Upper lobe of right lung (tissue), 1 donor: ENCODE measurements at places on chromosomes 7 and 10.

DNA sequence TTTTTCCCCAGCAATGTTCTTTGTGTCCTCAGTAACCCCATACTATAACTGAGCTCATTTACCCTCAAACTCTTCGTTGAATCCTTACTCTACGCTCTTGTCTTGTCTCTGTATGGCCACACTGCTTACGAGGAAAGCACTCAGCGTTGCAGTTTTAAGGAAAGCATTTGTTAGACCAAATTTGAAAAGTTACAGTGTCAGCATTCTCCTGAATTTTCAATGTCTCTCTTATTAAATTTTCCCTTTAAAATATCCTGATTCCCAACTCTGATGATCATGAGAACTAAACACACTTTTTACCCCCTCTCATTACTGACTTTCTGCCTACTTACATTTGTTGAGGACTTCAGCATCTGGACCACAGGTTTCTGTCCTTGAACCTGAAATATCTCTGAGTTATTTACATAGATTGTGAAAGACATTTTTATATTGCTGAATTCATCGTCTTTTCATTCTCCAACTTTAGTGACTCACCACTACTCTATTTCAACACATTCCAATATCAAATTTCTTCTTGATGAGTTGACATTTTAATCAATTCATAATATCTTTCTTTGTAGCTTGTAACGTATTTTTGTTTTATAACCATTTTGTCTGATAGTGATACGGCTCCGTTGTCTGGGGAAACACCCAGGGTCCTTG is 19.8 kb upstream of the VWDE start:
- no peak for DNase-seq

- peak; percentile 55 for DNase-seq
Measured at GRCh38 chr7:100573691-100574361, at the start of gene SAP25. SAP25 (minus strand) TSS chr7:100573900; CDS start chr7:100573742, 158 bp downstream.

GRCh38 chr7:110448918-110449317 is 642.0 kb upstream of the LRRN3 start:
- no peak for DNase-seq

DNA sequence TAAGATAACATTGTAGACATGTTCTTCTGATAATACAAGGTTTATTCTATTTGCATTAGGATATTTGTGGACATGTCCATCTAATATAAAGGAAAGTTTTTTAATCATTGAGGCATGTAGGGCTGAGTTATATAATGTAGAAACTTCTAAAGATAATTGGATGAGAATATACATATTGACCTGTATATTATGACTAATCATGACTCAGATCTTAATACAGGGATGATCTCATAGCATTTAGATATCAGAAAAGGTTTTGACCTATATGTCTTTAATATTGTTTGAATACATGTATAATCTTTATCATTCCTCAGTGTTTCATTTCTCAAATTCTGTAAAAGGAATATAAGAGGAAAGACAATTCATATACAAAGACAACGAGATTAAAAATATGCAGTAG is 39.2 kb downstream of the CD36 start:
- no peak for DNase-seq

DNA sequence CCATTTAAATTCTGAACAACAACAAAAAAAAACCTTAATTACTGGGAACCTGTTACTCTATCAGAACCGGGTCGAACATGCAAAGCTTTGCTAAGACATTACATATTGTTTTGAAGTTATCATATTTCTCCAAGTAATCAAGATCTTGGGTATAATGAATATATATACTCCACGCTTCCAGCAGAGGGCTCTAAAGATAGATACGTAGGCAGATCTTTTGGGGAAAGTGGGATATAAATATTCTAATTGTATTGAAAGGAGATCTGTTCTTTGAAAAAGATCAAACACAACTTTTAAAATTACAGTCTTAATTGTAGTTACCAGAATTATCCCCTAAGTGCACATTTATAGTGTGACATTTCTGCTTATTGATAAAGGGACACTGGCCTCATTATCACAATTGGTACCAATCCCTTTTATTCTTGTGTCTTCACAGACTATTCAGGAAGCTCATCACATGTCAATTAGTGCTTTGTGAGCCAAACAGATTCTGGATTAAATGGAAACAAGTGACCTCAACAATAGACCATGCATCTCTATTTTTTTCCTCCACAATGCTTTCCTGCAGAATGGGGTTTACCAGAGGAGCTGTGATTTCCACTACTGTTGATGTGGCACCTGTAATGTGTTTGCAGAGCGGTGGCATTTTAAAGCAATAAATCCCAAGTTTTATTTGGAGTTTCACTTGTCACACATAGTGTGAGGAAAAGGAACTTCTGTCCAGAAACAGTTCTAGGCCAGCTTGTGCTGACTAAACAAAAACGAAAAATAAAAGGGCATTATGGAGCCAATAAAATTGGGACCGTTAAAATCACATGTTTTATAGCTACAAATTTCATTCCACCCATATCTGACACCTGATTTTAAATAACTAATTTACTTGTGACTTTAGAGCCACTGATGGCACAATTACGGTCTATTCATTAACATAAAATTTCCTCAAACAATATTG is 122.4 kb downstream of the CTTNBP2 start:
- no peak for DNase-seq

GRCh38 chr10:50501924-50502452 is 121.8 kb downstream of the SGMS1 start:
- DNase-seq = no peak

- DNase-seq = peak; percentile 77
Measured at GRCh38 chr10:44386546-44387052, 1.7 kb upstream of the CXCL12 start.

DNA sequence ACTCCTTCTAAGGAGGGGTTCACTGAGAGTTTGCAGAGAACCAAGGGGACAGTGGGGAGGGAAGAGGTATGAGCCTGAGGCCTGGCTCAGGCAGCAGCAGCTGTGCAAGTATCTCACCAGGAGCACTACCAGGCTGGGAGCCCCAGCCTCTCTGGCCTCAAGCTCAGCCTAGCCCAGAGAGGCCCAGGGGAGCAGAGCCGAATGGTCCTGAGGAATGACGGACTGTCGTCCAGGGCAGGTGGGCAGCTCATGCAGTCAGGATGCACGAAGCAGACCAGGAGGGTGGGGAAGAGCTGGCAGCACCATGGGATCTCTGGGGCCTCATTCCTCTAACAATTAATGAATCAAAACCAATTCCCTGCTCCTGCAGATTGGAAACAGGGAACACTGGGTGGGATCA is 151.5 kb downstream of the GRID1 start:
- no peak for DNase-seq
